Activated CD8-positive, alpha-beta memory T cell treated with anti-CD3 and anti-CD28 coated beads, Interleukin-2, amount 50 U/mL, for 4 hours (primary cell): ENCODE measurements at places on chromosomes 1 and 21.
A peak's percentile ranks its signal among the peaks of the same experiment; 100 is the strongest.

DNA sequence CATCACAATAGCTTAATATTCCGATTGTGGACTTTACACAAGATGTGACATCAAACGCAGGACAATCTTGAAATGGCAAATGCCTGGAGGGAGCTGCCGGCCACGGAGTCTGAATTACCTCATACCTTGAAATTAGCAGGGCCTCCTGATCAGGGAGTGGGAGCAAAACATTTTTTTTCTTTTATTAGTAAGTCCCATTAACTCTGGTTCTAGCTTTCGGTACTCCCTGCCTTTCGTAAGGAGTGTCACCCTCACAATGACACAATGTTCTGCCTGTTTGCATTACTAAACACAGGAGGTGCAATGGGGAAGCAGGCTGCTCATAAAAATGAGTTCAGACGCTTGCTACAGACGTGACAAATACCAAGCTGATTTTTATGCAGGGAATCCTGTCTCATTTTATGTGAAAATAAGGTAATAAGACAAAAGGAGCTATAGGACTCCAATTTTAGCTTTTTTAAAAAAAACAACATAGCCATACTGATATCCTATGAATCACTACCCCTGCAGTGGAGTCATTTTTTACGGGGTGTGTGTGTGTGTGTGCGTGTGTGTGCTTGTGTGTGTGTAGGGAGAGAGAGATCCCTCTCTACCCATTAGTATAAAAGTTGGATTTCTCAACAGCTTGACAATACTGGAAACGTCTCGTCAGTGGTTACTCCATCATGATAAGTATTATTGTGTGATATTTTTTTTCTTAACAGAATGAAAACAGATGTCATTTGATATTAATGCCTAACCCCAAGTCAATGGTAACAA, 205.1 kb upstream of the RUNX1 start:
- DNase-seq: no peak

DNA sequence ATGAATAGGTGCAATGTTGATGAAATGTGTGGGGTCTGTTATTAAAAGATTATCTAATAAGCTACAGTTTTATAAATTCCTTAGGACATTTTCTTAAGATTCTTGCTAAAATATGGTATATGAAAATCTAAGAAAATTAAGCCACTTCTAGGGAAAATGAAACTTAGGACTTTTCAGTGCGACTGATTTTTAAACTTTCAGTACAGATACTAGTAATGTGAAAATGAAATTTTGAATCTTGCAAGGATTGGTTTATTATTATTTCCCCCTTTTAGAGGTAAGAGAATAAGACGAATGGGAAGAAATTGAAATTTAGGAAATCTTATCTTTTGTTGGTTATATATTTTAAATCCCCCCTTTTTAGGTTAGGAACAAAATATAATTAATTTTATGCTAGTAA, 16.4 kb downstream of the CAPZA1 start:
- no peak for DNase-seq

DNA sequence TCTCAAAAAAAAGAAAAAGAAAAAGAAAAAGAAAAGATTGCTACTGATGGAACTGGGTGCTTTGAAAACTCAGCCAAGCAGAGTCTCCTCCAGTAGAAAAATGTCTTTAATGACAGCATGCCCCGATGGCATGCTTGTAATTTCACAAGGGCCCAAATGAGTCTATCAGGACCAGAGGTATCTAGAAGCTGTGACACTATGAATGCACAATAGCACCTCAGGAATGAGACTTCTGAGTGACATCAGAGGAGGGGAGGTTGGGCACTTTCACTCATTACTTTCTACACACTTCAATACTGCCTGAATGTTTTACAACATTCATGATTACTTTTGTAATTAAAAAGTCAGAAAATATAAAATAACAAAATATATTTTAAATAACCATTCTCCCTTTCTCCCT, 15.1 kb upstream of the CD58 start:
- DNase-seq: no peak

DNA sequence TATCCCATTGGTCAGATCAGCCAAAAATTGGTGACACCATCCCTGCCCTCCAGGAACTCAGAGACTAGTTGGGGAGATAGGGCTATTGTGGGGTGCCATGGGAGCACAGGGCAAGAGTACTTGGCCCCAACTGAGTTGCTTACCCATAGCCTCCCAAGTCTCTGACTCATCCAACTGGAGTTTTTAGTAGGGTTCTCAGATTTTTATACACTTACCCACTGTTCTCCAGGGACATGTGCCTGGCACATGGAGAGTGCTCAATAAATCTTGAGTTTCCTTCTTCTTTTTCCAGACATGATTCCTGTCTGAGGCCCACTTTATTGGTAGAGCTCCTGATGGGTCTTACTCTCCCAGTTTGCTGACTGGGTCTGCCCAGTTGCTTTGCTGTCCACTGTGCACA, 56.7 kb downstream of the OVGP1 start:
- DNase-seq: no peak

DNA sequence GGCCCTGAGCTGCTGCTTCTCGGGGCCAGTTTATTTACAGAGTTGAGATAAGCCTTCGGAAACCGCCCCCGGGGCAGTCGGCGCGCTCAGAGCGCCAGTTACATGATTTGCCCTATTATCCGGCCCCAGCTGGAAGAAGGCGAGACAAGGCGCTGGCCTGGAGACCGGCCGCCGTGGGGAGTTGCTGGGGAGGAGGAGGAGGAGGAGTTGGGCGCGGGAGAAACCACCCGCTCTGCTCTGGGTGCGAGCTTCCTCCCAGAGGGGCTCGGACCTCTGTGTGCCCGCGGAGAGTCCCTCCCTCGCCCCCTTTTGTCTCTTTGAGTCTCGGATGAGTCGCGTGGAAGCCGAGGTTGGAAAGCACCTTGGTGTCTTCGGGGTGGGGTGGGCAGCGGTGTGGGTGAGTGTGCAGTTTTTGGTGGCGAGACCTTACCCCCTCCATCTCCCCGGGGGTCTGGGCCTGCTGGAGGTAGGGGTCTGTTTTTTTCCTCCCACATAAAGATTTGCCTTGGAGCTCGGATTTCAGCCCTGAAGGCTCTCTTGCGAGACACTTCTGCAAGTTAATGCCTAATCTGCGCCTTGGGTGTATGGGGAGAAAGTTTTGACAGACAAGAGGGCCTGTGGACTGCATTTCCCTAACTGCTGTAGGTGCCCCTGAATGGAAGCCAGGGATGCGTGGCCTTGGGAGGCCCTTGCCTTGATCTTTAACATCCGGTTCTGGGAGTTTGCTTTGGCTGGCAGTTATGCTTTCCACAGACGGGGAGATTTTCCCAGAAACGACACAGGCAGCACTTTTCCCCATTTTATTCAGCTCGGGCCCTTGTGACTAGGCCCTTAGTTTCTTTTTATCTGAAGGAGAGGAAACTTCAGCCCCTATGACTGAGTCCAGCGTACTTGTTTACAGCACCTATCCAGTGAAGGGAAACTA, 80.0 kb downstream of the NDUFS5 start:
- peak; percentile 65 for DNase-seq

- DNase-seq: no peak
These were observed 119.0 kb upstream of the DPT start for GRCh38 chr1:168848051-168848450.

DNA sequence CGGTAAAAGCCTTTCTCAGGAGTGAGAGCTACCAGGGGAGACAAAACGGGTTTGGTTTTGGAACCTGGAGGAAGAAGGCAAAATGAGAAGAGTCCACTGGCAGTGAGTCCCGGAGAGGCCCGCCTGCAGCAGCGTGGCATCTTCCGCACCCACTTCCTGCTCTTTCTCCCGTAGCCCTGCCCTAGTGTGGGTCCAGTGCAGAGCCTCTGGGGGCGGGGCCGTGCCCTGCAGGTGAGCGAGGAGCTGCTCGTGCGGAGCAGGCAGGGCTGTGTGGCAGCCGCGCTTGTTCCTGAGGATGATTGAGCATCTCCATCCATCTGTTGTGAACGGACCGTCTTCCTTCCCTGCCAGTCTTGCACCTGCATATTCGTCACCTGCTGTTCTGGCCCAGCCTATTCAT, 66.5 kb downstream of the PEX14 start:
- DNase-seq: no peak

DNA sequence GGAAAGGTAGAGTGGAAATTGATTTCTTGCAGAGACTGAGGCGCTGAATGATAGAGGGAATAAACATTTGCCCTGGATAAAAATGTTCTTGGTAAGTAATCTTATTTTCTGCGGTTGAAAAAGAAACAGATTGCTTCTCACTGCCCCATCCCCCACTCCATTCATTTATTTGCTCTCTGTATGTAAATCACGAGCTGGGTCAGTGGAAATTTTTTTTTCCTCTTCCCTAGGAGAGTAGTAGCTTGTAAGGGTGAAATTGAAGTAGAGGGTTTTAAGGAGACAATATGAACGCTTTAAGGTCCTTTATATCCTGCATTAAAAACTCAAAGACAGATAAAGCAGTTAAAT, 1.4 kb upstream of the BRINP3 start:
- DNase-seq: no peak

DNA sequence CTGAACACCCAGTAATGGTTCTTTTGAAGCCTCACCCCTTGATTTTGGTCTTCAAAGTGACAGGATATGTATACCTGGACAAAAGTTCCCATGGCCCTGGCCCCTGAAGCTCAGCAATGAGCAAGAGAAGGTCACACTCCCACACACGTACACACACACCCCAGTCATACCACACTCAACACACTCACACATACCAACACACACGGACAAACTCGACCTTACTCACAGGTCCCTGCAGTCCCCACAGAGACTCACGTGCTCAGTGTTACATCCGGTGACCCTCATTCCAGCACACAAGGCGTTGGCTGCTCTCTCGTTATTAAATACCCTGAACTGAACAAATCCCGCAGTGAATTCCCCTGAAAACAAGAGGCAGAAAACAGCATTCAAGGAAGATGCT, 5.9 kb downstream of the ITLN1 start:
- DNase-seq: peak; percentile 32

DNA sequence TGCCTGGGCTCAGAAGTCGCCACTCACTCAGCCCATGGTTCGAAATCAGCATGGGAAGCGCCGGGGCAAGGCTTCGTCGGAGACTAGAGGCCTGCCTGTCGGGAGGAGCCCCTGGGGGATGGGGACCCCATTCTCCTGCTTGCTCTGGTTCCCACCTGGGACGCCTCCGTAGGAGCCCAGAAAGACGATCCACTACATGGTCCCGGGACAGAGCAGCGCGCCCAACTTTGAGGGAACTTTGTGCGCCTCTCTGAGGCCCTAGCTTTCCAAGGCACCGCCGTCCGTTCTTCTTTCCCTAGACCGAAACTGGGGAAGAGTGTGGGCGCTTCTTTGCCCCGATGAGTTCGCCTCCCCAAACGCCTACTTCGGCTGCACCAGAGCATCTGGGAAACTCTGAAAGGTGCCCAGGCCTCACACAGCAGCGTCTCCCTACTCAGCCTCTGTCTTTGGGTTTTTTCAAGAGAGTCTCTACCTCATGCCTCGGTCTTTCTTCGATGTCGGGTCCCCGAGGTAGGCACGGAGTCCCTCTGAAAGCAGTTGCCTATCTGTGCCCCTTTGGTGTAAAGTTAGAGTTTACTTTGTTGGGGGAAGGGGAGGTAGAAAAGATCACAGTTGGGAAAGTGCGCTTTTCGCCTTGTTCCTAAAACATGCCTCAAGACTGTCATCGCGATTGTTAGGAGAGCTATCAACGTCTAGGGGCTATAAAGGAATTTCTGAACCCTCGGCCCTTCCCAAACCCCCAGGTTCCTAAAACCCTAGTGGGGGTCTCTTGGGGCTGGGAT, 14.0 kb downstream of the NR5A2 start:
- no peak for DNase-seq

- no peak for DNase-seq
These were observed at the start of gene RAB25 for GRCh38 chr1:156060937-156061636. TSS of gene RAB25 (plus strand) at chr1:156061160. CDS start at chr1:156061401, 241 bp downstream.

DNA sequence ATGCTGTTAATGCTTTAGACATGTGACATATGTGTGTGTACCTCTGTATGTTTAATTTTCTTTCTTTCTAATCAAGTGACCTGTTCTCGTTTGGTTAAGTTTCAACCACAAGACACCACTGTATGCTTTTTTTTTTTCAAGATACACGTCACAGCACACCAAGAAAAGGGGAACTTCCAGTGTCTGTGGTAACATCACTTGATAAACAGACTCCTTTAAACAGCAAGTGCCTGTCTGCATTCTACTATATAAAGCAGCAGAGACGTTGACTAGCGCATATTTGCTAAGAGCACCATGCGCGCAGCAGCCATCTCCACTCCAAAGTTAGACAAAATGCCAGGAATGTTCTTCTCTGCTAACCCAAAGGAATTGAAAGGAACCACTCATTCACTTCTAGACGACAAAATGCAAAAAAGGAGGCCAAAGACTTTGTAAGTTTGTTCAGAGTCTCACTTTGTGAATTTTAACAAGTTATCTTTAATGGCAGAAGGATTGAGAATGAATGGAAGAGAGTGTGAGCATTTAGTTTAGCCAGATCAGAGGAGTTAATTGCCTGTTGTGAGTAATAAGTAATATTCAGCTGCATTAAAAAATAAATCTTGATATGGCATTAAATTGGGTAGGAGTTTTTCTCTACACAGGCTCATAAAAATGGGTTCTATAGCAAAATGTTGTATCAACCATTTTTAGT, at the start of gene RGS1:
Gene RGS1, plus strand, starts transcription at position 275 of the 691 bp plus-strand sequence. Its CDS starts 20 bp downstream, at position 295.
- DNase-seq: peak; percentile 38

GRCh38 chr1:96096613-96097321, 624.8 kb upstream of the PTBP2 start:
- DNase-seq: no peak

DNA sequence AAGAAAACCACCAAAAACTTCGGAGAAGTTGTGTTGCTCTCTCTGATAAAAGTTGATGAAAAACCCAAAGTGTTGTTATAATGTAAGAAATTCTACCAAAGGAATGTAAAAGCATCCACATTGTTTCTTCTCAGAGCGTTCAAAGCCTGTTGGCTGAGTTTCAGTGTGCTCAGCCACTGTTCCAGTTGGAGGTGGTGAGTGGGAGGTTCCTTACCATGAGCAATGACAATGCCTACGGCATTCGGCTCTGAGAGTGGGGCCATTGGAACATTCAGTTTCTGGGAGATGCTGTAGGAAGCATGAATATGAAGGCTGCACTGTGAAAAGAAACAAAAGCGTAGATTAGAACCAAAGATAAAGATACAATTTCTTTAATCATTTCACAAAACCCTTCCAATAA, 20.5 kb upstream of the MYBPHL start:
- DNase-seq: no peak

DNA sequence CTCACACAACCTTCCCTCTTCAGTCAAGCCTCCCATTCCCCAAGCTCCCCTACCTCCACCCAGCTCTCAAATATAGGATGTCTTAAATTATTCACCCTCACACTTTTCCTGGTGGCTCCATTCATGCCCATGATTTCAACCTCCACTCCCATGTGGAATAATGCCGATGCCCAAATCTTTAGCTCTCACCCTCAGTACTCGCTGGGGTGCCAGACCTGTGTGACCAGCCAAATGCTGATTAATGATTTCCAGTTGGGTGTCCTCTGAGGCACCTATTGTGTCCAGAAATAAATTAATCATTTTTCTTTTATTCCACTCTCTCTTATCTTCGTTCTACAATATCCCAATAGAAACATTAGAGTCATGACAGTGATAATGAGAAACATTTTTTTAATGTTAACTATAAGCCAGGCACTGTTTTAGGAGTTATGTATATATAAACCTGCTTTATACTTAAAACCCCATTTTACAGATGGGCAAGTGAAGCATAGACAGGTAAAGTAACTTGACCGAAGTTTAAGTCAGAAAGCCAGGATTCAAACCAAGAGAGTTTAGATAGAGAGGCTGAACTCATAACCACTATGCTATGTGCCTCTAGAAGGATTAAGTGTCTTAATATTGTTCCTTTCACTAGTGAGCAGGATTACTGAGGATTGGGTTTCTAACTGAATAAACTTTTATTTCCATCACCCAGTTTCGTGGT, 209.7 kb downstream of the DUSP10 start:
- DNase-seq: no peak
